ENCODE measurements at places on chromosomes 2 and 18.

GRCh38 chr2:80437959-80438358 lies 133.4 kb upstream of the LRRTM1 start:
- no peak for DNase-seq

- no peak for DNase-seq
These were observed 269.3 kb downstream of the ALPK2 start for GRCh38 chr18:58359620-58360019.

- no peak for DNase-seq
These were observed 303.7 kb upstream of the EPAS1 start for GRCh38 chr2:45993476-45993991.

DNA sequence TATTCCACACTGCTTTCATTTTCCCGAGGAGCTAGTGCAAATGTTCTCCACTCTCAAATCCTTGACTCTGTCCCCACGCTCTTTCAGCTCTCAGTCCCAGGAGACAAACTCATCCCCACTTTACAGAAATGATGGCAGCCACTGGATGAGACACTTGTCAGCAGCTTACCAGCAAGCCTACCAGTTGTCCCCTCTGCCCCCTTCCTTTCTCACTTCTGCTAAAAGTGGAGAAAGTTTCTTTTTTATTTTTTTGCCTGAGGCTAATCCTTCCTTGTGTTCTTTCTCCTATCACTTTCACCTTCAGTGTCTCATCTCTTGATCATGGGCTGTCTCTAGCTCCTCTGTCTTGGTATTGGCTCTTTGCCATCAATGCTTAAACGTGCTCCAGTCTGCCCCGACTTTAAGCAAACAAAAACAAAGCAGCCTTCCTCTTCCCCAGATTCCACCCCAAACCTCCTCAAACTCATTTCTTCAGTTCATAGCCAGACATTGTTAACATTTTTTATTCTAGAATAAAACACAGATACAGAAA lies 64.5 kb downstream of the TTC32 start:
- DNase-seq: no peak

- no peak for DNase-seq
These were observed 81.9 kb downstream of the CCDC93 start for GRCh38 chr2:117931978-117932377.

Measured in GM12892 (cell line).